Renal cortex interstitium (tissue), 15 donors: ENCODE measurements at places on chromosomes 1 and 21. TPM values are rescaled to one million over a fixed set of nuclear protein-coding genes. Genes with fewer than 3 reads are reported as not detected.

DNA sequence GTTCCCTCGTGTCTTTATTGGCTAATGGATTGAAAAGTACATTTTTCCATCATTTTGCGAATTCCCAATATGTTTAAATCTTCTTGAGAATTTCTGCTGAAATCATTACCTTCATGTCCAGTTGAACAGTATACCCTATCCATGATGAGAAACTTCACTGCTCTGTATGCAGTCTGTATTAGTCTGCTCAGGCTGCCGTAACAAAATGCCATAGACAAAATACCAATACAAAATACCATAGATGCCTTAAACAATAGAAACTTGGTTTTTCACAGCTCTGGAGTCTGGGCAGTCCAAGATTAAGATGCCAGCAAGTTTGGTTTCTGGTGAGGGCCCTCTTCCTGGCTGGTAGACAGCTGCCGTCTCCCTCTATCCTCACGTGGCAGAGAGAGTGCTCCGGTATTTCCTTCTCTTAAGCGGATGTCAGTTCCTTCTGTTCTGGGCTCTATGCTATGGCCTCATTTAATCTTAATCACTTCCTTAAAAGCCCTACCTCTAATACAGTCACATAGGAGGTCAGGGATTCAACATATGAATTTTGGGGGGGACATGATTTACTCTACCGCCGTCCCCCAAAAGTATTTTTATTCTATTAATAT lies 27.0 kb downstream of the CXADR start:
- DNase-seq = no peak

DNA sequence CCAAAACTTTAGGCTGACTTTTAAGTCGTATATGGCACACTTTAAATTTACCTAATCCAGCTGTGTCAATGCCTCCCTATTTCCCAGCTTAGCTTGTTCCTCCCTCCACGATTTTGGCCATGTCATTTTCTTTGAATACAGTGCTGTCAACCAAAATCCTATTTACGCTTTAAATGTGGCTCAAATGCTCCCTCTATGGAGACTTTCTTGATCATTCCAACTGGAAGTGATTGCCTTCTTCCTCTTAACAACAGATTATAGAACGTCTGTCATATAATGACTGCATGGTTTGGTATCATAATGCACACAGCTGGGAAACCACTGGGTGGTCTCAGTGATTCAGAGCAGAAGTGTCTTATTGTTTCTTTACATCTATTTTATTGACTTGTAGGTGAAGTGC lies 18.9 kb upstream of the BATF3 start:
- no peak for DNase-seq

- peak; percentile 86 for DNase-seq
These were observed 197.3 kb downstream of the MATN1 start for GRCh38 chr1:30525971-30526651.

- DNase-seq = no peak
These were observed 63.5 kb downstream of the CNIH3 start for GRCh38 chr1:224679606-224680005.

DNA sequence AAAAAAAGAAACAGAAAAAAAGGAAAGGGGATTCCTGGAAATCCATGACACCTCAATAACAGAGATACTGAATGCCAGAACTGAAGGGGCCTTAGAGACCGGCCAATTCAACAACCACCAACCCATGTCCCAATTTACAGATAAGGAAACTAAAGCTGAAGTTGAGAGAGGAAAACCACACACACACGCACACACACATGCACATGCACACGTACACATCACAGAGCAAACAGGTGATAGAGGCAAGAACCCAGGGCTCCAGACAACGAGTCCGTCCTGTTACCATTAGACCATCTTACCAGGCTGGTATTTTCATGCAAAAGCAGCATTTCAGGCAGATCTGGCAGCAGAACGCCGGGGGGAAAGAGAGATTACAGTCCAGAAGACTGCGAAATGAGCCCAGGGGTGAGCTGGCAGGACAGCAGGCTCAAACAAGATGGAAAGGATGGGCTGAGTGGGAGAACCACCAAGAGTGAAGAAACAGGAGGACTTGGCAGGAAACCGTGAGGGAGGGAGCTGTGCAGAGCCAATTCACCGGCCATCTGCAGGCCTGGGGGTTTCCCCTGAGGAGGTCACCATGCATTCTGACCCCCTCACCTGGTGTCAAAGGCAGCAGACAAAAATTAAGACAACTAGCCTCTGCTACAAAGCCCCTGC lies 43.5 kb downstream of the PAFAH2 start:
- DNase-seq = no peak

DNA sequence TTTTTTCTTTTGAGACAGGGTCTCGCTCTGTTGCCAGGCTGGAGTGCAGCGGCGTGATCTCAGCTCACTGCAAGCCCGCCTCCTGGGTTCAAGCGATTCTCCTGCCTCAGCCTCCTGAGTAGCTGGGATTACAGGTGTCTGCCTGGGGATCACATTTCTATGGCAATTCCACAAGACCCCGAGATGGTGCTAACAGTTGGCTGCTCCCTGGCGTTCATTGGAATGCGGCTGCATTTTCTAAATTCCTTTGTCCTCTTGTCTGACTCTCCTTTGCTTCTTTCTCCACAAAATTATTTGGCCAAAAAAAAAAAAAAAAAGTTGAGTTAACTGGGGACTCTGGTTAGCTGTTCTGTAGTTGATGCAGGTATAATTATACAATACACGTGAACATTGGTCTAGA lies 176.4 kb downstream of the ETS2 start:
- no peak for DNase-seq

DNA sequence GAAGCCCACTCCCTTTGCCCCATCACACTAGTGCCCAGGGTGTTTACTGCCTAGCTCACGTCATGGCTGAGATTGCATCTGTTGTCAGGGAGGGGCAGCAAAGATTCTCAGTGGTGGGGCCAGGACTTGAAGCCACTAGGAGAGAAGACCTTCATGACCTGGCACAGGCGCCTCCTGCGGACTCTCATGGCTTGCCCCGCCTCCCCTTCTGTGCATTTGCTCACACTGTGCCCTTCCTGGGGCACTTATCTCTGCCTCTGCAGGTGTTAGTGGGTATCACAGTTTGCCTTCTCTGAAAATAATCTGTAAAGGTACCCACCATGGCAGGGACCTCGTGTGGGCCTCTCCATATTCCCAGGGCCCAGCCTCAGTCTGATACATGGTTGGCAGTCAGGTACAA lies 20.1 kb downstream of the PTPRU start:
- DNase-seq = no peak

DNA sequence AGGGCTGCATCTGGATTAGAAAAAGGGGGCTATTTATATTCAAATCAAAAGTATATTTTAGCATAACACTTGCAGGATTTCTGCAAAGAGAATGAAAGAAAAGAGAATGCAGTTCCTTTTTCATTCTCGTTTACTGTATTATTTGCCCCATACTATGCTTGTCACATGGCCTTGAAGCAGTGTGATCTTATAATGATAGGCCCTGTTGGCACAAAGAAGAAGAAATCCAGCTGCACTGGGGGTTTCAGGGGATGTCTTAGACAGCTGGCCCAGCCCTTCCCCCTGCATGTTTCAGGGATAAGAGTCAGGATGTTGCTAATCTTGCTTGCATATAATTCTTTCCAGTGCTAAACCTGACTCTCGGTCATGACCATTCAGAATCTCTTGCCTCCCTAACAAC lies 369.5 kb downstream of the SEC16B start:
- DNase-seq = no peak

DNA sequence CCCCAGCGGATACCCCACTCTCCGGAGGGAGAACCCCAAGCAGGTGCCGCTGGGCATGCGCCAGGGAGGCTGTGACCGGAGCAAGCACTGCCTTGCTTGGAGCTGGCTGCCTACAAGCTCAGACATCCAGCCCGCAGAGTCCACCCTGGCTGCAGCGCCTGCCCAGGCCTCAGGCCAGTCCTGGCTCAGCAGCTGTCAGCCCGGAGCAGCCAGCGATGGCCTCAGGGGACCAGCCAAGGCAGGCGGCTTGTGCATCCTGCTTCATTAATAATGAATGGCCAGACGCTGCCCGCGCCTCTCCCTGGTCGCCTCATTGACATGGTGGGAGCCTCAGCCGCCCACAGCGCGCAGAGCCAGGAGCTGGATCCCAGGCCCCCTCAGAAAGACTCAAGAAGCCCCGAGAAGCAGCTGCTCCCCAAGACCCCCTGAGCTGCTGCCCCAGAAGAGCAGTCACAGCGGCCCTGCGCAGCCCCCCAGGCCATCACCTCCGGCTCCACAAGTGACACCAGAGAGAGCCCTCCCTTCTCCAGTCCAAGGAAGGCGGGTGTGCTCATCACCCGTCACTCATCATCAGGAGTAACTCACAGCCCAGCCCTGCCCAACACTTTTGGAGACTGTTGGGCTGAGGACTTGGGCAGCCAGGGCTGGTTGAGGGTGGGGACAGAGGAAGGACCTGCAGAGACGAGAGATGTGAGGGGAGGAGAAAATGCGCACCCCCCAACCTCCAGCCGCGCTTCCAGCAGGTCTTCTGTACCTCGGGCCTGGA lies 19.6 kb downstream of the KCNAB2 start:
- no peak for DNase-seq

DNA sequence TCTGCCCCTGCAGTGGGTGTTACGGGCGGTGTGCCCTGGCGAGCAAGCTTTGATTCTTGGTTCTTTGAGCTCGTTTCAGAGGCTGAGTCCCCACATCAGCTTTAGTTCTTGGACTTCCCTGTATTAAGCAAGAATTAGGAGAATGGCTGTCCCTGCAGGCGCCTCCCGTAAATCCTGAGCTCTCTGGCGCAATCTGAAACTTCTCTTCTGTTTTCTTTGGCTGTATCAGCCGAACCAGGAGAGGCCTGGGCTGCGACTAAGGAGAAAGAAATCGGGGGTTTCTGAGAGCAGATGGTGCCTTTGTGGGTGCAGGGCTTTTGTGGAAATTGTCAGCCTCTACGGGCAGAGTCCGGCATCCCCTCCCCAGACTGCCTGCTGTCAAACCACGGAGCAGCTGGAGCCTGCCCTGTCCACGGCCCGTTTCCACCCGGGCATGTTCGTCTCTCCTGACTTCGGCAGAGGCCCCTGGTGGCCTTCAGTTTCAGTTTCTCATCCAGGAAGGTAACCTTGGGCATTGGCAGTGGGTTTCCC lies 17.9 kb downstream of the CSTB start:
- no peak for DNase-seq

- DNase-seq = no peak
These were observed 287.4 kb upstream of the RUNX1 start for GRCh38 chr21:35336534-35336933.

- no peak for DNase-seq
These were observed 7.3 kb upstream of the CACNA1S start for GRCh38 chr1:201119206-201120197.

DNA sequence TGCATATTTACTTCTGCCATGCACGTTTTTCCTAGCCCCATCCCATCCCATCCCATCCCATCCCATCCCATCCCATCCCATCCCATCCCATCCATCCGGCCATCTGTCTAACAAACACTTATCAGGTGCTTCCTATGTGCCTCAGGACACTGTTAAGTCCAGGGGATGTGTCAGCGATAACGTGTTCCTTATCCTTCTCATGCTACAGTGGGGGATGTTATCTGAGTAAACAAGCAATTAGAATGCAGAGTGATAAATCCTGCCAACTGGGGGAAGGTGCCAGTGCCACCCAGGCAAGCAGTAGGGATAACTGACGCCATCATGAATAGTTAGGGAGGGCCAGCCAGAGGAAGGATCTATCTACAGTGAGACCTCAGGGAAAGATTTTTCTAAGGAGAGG lies 304.2 kb downstream of the CAMTA1 start:
- no peak for DNase-seq

The LCE1B gene
- not detected for polyA plus RNA-seq

The KHDRBS1 gene
- polyA plus RNA-seq = 280 TPM

The LEMD1 gene
- polyA plus RNA-seq = 2.8 TPM

The PFKFB2 gene
- 15.7 TPM for polyA plus RNA-seq

The CCDC181 gene
- polyA plus RNA-seq = 9.3 TPM

The AGMAT gene
- polyA plus RNA-seq = 33.3 TPM

The ERG gene
- 19.8 TPM for polyA plus RNA-seq

The MCOLN3 gene
- polyA plus RNA-seq = 11.3 TPM

The C1orf105 gene
- not detected for polyA plus RNA-seq

The KCNE1 gene
- polyA plus RNA-seq = 0.76 TPM

The GIPC2 gene
- 19.7 TPM for polyA plus RNA-seq

The TPRG1L gene
- polyA plus RNA-seq = 43.2 TPM
